ENCODE measurements at places on chromosomes 4 and X.

GRCh38 chr4:120052856-120053255 is 13.8 kb downstream of the MAD2L1 start:
- peak; percentile 55 for DNase-seq

- DNase-seq, result no peak
Observed at GRCh38 chr4:187940299-187940698, 55.3 kb upstream of the ZFP42 start.

DNA sequence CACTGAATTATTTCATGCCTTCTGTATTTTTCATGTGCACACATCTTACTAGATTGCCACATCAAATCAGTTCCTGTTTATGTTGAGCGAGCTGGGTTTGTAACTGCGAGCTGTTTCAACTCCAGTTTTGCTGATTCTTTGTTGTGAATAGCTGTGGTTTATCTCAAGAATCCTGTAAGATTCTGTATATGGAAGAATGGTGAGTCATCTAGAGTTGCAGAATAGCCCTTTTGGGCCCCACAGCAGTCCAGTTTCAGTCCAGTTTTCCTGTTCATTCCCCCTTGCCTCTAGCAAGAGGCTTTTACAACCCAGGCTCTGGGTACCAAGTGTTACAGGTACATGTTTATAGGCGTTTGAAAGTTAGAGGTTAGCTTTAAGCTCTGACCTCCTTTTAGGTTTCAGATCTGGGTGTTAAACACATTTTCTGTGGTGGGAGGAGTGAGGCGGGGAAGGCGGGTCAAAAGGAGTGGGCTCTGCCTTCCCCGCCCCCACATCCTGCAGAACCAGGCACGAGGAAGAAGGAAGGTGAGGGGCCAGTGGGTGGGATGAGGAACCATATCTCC is 32.7 kb downstream of the TBC1D14 start:
- DNase-seq, result no peak

DNA sequence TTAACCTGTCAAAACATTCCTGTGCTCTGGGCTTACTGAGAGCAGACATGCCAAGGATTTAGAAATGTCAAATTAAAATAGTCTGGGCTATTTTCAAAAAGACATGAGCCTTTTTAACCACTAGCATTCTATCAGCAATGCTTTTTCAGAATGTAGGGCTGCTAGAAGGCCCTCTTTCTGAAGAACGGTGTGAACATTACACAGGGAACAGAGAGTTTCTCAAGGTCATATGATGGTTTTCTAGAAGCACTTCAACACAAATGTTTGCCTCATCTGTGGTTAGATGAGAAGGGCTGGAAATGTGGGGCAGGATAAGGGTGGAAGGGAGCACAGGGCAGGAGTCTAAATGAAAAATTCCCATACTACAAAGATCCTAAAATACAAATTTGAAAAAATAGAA is 39.3 kb downstream of the GRIA3 start:
- no peak for DNase-seq

DNA sequence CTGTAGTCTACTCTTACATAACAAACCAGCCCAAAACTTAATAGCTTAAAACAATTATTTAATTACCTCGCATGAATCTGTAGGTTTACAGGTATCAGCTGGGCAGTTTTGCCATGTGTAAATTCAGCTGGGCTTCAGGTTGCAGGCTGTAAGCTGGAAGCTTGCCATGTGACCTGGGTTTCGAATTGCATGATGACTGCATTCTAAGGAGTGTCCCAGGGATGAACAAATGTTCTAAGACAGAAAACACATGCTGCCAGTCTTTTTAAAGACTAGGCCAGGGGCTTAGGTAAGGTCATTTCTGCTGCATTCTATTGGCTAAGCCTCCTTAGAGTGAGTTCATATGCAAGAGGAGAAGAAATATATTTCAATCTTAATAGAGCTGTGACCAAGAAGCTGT is 44.8 kb downstream of the GRIA2 start:
- no peak for DNase-seq

GRCh38 chr4:56026596-56026995 is 77.9 kb downstream of the CEP135 start:
- DNase-seq, result no peak

DNA sequence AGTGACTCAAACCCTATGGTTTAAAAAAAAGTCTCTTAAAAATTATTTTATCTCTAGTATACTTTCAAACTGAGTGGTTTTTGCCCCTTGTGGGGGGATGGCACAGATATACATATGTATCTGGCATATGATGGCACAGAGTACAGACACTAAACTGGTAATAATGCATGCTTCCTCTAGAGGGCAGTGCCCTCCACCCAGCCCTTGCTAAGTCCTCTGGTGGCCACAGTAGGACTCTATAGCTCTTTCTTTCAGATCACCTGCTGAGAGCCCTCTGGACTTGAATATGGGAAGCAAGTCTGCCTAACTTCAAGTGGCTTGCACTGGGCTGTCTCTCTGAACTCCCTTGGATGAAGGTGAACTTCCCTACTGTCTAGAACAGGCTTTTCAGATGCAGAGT is 66.3 kb downstream of the TSPAN7 start:
- peak; percentile 31 for DNase-seq

GRCh38 chr4:108385076-108385475 is 216.3 kb upstream of the LEF1 start:
- no peak for DNase-seq

DNA sequence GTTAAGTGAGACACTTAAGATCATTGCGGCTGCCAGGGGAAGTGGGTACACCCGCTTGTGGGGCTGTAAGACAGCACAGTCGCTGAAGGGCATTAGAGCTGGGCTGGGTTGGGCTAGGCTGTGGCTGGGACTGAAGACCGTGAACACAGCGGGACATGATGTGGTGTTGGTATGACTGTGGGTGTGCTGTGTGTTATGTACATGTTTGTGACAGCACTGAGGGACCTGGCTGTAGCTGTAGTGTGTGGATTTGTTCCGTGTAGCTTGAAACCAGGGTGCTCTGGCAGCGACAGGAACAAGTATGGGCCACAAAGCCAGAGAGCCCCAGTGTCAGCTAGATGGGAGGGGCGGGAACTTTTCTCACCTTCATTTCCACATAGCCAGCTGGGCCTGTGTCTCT is 82.1 kb downstream of the NHSL2 start:
- no peak for DNase-seq

GRCh38 chr4:39480902-39481695 is 22.2 kb downstream of the LIAS start:
- DNase-seq, result no peak

- DNase-seq, result no peak
Observed at GRCh38 chrX:115036029-115036428, 18.6 kb upstream of the IL13RA2 start.

DNA sequence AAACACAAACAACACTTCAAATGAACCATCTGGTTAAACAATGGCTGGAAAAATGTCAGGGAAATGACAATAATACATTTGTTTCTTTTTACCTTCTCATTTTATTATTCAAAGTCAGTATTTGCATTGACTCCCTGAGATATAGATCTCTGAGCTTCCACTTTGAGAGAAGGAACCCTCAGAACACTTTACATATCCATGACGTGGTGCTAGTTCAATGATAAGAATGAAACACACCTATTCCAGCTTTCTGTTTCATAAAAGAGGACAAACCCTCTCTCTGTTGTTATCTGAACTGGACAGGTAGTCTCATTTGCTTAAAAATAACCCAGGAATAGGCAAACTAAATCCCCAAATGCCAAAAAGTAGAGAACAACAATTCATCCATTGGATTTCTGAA is 65.3 kb upstream of the CCSER1 start:
- no peak for DNase-seq

GRCh38 chrX:12240491-12240890 is 102.2 kb downstream of the FRMPD4 start:
- DNase-seq, result peak; percentile 92

DNA sequence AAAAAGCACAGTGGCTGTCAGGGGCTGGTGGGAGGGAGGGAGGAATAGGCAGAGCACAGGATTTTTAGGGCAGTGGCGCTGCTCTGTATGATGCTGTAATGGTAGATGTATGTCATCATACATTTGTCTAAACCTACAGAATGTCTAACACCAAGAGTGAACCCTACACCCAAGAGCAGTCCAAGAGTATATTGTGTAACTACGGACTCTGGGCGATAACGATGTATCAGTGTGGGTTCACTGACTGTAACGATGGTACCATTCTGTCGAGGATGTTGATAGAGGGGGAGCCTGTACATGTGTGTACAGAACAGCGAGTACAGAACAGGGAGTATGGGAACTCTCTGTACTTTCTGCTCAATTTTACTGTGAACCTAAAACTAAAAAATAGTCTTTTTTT is 76.5 kb downstream of the HAUS3 start:
- DNase-seq, result no peak

- no peak for DNase-seq
Observed at GRCh38 chr4:98204236-98204553, 57.0 kb upstream of the RAP1GDS1 start.

All from NCI-H2081 (cell line).